HuH-7.5 (cell line): ENCODE measurements at places on chromosomes 1 and 21.

- peak; percentile 46 for DNase-seq
Measured at GRCh38 chr1:64898107-64898861, 68.1 kb downstream of the JAK1 start.

DNA sequence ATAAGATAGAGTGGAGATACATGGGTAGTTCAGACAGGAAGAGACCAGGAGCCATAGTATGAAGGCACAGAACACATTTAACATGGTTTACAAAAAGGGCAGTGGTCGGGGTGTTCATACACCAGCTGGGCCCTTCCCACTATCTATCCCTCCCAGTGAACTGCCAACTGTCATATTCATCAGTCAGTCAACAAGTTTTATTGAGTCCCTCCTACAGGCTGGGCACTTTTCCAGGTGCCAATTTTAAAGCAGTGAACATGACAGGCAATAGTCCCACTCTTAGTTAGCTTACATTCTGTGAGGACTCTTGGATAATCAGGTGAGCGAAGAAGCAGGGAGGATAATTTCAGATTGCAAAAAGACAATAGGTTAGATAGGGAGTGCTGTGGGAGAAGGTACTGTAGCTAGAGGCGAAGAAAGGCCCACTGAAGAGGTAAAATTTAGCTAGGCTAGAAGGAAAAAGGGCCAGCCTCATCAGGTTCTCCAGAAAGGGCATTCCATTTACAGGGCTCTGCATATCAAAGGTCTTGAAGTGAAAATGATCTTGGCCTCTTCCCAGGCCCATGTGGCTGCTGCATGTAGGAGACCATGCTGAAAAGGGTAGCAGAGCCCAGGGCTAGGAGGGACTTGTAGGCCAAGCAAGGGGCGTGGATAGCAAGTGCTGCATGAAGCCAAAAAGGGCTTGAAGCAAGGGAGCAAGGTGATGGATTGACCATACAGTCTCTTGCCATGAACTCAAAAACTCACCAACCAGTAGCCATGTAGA is 274.7 kb upstream of the SNX7 start:
- DNase-seq: no peak

DNA sequence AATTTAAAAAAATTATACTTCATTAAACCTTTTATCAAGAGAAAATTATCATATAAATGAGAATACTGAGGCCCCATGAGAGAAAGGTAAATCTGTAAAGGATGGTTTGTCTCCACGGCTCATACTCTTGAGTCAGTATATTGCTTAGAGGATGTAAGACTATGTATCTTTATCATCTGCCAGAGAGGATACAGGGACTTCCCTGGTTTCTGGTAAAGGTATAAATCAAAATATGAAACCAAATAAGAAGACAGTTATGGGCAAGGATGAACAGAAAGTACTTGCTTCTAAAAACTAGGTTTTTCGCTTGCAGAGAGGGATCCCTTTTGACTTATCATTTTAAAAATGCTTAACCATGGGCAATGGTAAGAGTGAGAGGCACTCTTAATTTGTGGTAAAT is 112.4 kb downstream of the POU2F1 start:
- DNase-seq: no peak

- no peak for DNase-seq
Measured at GRCh38 chr1:9603766-9604753, 15.3 kb downstream of the TMEM201 start.

GRCh38 chr1:18344755-18345154 is 136.0 kb upstream of the KLHDC7A start:
- no peak for DNase-seq

DNA sequence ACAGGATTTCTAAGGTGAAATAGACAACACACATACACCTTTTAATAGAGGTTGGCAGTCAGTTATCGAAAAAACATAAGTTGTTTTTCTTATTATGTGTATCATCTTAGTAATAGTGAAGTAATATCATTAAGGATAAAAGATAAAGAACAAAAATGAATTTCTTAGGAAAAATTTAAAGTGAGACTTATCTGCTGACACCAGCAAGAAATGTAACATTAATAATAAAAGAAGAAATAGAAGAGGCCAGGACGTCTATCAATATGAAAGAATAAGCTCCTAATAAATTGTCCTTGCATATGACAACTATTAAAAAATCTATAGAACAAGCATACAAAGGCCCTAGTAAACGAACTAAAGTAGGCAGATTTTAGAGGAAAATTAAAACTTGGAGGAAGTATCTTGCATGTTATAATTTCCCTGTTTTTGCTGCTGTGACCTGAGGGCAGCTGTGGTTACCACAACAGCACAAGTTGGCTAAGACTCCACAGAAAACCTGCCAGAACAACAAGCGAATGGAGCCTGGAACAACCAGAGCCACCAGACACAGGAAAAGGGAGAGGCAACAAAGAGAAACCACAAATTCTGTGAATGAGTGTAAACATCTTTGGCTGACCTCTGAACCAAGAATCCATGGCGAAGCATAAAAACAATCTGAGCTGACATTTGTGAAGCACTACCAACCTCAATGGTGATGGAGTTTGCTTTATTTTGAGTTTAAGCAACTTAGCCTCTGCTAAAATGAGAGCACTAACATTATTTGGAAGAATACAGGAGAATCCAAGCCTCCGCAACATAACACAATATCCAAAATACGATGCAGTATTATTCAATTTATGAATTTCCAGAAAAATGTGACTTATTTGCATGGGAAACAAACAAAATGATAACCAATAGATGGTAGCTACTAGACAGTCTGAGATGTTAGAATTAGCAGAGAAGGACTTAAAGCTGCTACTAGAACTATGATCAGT is 207.5 kb downstream of the KCNT2 start:
- DNase-seq: no peak

- DNase-seq: no peak
Measured at GRCh38 chr1:209490013-209490412, 93.5 kb upstream of the CAMK1G start.

DNA sequence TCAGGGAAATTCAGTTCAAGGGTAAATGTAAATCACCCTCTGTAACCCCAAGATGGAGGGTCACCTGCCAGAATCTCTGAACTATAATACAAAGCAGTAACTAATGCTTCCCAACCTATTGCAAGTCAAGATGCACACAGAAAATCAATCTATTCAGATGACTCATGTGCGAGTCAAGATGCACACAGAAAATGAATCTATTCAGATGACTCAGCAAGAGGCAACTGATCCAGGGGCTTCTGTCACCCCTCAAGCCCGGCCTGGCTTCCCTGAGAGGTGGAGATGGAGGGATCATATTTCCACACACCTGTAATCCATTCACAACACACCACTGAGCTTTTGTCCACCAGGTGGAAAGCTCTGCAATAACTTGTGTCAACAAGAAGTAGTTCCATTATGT is 17.4 kb upstream of the HIVEP3 start:
- no peak for DNase-seq

DNA sequence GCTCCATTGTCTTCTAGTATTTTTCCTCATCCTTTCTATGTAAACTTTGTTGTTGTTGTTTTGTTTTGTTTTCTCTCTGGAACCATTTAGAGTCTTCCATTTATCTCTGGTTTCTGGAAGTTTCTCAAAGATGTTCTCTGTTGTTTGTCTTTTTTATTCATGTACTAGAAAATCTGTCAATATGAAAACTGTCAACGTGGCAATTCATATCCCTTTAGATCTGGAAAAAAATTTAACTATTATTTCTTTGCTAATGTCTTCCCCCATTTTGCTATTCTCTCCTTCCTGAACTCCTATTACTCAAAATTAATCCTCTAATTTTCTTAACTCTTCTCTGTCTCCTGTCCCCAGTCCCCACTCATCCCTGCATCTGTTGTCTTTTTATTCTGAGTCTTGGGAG is 55.9 kb upstream of the LRRN2 start:
- no peak for DNase-seq

- DNase-seq: no peak
Measured at GRCh38 chr1:46676531-46676930, 4.9 kb downstream of the TEX38 start.

DNA sequence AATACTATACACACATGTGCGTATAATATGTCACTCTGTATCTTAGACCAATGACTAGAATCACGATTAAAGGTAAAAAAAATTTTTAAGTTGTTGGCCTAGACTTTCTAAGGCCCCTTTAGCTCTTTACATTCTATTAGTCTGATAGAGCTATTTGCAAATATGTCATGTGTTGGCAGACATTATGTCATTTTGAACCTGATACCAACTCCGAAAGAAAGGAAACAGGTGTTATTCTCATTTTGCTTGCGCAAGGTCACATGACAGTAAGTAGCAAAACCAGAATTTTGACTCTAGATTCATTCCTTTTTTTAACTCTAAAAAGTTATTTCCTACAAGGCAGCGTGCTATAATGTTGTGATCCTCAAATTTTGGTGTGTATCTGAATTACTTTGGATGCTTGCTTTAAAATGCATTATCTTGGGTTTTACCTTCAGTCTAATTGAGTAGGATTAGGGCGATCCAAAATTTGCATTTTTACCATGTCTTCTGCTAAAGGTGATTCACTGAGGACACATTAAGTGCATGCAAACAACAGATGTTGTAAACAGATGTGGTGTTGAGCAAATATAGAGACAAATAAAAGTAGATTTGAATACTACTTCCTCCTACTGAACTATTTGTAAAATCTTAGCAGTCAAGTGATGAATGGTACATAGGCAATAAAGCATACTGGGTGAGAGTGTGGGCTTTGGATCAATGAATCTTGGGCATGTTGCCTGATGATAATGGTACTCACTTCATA is 63.5 kb upstream of the KIAA1614 start:
- DNase-seq: no peak

GRCh38 chr1:59577774-59578173 is 237.0 kb upstream of the HOOK1 start:
- no peak for DNase-seq

DNA sequence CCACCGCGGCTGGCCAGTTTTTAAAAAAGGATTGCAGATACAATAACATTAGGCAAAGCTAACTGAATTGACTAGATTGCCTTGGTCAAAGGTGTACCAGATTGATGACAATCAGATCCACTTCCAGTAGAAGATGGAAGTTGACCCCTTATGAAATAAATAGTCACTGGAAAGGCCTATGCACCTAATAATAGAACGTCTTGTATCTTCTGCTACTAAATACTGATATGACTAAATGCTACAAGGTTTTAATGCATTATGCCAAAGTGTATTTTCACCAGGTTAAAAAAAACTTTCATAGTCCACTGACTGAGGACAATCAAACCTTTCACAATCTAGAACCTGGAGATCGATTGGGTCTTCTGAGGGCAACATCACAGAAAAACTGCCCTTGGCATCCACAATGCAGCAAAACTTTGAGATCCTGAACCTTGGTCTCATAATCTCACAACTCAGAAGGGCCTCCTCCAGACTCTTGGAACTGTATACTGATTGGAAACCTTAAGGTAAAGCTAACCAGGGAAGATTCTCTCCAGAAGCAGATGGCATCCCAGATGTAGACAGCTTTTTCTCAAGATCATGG is 7.8 kb upstream of the RBBP5 start:
- DNase-seq: no peak

GRCh38 chr1:228957535-228957934 is 222.3 kb downstream of the RHOU start:
- no peak for DNase-seq

- DNase-seq: no peak
Measured at GRCh38 chr1:150281221-150281757, 1.1 kb upstream of the CIART start.

DNA sequence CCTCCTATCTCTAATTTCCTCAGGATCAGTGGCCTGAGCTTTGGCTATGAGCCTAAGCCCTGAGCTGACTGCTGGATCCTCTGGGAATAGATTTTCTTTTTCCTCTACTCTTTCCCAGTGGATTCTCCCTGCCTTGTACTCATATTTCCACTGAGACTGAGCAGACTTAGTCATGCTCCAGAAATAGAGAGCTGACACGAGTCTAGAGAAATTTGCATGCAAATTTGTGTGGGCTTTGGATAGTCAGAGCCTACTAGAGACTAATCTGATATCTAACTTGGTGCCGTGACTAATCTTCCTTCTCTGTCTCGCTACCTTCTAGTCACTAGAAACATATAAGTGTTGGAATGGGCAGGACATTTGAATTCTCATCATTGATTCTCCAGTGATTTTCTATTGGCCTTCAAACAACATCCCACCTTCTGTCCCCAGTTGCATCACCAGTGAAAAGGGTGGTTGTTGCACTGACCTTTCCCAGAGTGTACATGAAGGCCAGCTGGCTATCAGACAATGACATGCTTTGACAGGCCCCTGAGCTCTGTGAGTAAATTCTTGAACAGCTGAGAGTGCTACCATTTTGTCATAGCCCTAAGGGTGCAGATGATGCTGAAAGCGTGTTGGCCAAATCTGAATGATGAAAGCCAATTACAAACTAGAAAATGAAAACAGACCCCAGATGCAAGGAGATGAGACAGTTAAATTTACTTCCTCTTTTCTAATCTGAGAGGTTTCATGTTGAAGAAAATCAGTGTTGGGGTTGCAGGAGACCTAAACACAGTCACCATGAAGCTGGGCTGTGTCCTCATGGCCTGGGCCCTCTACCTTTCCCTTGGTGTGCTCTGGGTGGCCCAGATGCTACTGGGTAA is at the start of gene FCRLA:
Gene FCRLA, plus strand, starts transcription at position 748 of the 866 bp plus-strand sequence. Its CDS starts 36 bp downstream, at position 784.
- DNase-seq: no peak

GRCh38 chr1:36160388-36160948 is 4.5 kb downstream of the MAP7D1 start:
- DNase-seq: no peak

- no peak for DNase-seq
Measured at GRCh38 chr1:21319447-21320407, 29.5 kb upstream of the ECE1 start.

- no peak for DNase-seq
Measured at GRCh38 chr1:7526196-7526866, 244.8 kb upstream of the VAMP3 start.

GRCh38 chr1:61539720-61540462 is 185.1 kb downstream of the TM2D1 start:
- DNase-seq: no peak

DNA sequence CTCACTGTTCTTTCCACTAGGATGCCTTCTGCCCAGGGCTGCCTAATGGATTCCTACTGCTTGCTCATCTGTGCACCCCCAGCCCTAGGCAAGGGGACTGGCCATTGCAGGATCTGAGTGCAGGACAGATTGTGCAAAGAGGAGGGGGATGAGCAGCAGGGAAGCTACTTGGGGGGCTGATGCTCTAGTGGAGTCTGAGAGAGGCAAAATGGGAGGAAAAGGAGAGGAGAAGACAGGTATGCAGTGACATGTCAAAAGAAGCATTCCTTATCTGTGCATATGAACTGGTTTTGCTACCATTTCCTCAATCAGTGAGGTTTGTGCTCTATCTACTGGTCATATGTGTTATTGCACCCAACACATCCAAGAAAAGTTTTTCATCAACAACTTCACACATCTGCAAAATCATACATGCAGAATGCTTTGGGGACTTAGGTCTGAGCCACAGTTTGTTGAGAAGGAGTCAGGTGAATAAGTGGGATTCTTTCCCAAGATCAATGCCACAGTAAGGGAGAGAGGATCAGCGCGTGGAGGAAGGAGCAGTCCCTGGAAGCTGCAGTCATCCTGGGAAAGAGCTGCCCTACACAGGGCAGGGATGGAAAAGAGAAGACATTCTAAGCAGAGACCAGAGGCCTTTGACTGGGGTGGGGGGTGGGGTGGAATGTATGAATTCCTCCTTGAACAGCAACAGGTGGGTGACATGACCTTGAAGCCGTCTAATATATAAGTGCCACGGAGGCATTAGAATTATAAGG is 14.4 kb downstream of the SLC5A9 start:
- DNase-seq: peak; percentile 45

GRCh38 chr1:16155537-16156410 is at the start of gene EPHA2:
Gene EPHA2 (minus strand): TSS chr1:16156069. CDS start chr1:16155932, 137 bp downstream.
- peak; percentile 92 for DNase-seq
